ENCODE measurements at places on chromosomes 1 and 21.
A peak's percentile ranks its signal among the peaks of the same experiment; 100 is the strongest.

- no peak for DNase-seq
These were observed 13.5 kb upstream of the COL16A1 start for GRCh38 chr1:31717341-31717740.

GRCh38 chr1:75265792-75266191 is 131.6 kb downstream of the LHX8 start:
- no peak for DNase-seq

DNA sequence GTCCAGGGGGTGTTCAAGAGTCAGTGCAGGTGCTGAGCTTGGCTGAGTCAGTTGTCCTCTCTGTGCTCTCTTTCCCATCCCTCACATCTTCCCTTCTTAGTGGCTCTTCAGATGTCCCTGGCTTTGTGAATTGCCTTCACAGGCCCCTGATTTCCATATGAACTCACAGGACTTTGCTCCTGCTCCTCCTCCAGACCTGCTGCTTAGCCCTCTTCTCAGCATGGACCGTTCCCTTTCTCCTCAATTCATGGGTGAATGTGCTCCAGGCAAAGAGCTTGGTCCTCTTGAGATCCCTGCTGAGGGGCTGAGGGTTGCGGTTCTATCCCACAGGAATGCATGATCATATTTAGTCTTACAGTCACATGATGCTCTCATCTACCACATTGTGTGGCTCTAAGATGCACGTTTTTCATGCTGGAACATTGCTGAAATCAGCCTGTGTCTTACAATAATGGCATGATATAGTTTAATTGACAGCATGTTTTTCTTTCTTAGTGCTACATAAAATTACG is 30.5 kb downstream of the CACNA1E start:
- DNase-seq: no peak

- no peak for DNase-seq
These were observed 385.8 kb downstream of the NTNG1 start for GRCh38 chr1:107526524-107527198.

- no peak for DNase-seq
These were observed 337.5 kb upstream of the LRRC7 start for GRCh38 chr1:69230208-69230607.

GRCh38 chr1:223312705-223313414 is 51.1 kb downstream of the SUSD4 start:
- no peak for DNase-seq

- peak; percentile 40 for DNase-seq
These were observed 159.4 kb downstream of the DHRS3 start for GRCh38 chr1:12458571-12458970.

GRCh38 chr21:45246386-45247320 is 41.0 kb downstream of the POFUT2 start:
- DNase-seq: no peak

DNA sequence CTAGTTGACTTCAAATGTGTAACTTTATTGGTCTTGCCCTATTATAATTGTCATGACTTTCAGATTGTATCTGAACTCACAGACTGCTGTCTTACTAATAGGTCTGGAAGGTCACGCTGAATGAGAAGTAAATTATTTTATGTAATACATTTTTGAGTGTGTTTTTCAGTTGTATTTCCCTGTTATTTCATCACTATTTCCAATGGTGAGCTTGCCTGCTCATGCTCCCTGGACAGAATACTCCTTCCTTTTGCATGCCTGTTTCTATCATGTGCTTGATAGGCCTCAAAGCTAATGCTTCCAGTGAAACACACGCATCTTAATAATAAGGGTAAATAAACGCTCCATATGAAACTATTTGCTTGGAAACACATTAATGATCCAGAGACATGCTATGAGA is 7.3 kb downstream of the RGS4 start:
- no peak for DNase-seq

- no peak for DNase-seq
These were observed 8.2 kb upstream of the SH2D1B start for GRCh38 chr1:162420120-162420519.

GRCh38 chr1:97680470-97680869 is 240.4 kb downstream of the DPYD start:
- no peak for DNase-seq
